ENCODE measurements at places on chromosomes 7 and 10. TPM values are rescaled to one million over a fixed set of nuclear protein-coding genes. Genes with fewer than 3 reads are reported as not detected.

CDC14C gene
- total RNA-seq, result 0.22 TPM

- H3K36me3 ChIP-seq, result peaks cover 2% of the 10 kb centered on the region
- H3K4me3 ChIP-seq, result no peak overlapping the region
- no peak for DNase-seq
- H3K27ac ChIP-seq, result no peak overlapping the region
- peaks cover 51% of the 10 kb centered on the region for H3K4me1 ChIP-seq
These were observed 124.7 kb downstream of the ARID5B start for GRCh38 chr10:62025901-62026879.

PRTFDC1 gene
- total RNA-seq, result 35.4 TPM

- H3K4me3 ChIP-seq, result no peak overlapping the region
- peaks cover 16% of the 10 kb centered on the region for H3K4me1 ChIP-seq
- peak; percentile 59 for DNase-seq
- no peaks in the 10 kb centered on the region for H3K27me3 ChIP-seq
- peak overlapping the region; percentile 51 for H3K27ac ChIP-seq
- H3K36me3 ChIP-seq, result no peaks in the 10 kb centered on the region
These were observed 918 bp upstream of the RPEL1 start for GRCh38 chr10:103244666-103245271.

RASA4 gene
- total RNA-seq, result 21.0 TPM

LMOD2 gene
- total RNA-seq, result not detected

DNA sequence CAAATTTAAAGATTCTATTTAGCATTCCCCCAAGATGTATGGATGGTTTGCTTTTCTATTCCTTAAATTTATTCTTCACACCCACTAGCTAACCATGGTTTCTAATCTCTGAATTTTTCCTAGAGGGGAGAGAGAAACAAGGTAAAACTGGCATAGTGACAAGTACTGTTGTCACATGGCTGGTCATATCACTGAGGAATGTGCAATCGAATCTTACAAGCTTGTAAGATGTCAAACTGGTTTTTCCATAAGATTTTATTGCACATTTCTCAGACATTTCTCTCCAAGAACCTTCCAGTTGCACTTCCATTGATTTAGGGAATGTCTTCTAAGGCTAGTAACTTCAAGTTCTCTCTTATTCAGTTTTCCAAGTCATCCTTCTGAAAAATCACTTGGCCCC, 89.8 kb downstream of the MBL2 start:
- no peak overlapping the region for H3K27ac ChIP-seq
- no peaks in the 10 kb centered on the region for H3K36me3 ChIP-seq
- no peaks in the 10 kb centered on the region for H3K27me3 ChIP-seq
- peaks cover 5% of the 10 kb centered on the region for H3K4me1 ChIP-seq
